ENCODE measurements at places on chromosomes 12 and 14.

GRCh38 chr12:132588821-132589669 is 21.3 kb downstream of the LRCOL1 start:
- DNase-seq = no peak

- no peak for DNase-seq
These were observed 23.0 kb downstream of the MNAT1 start for GRCh38 chr14:60757567-60758002.

- DNase-seq = no peak
These were observed 217.9 kb downstream of the PIK3C2G start for GRCh38 chr12:18479256-18479655.

DNA sequence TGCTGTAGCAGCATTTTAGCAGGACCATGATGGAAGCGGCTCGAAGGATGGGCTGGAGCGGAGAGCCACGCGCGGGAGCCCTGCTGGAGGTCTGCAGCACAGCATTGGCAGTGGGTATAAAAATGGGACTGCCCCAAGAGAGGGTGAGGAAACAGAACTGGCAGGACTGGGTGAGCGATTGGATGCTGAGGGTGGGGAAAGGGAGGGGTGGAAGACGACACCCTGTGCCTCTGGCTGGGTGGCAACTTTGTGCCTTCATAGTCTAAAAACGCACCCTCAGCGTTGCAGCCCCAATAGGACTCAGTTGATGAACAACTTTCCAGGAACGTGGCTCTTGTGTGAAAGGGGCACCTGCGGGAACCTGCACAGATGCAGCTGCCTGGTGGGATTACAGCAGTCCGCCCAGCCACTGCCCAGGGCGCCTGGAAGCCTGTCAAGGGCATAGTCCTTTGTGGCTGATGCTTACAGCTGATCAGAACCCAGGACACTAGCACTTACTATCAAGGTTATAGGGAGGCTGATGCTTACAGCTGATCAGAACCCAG is 73.0 kb downstream of the NINJ2 start:
- no peak for DNase-seq
